ENCODE measurements at places on chromosomes 1 and 21.

DNA sequence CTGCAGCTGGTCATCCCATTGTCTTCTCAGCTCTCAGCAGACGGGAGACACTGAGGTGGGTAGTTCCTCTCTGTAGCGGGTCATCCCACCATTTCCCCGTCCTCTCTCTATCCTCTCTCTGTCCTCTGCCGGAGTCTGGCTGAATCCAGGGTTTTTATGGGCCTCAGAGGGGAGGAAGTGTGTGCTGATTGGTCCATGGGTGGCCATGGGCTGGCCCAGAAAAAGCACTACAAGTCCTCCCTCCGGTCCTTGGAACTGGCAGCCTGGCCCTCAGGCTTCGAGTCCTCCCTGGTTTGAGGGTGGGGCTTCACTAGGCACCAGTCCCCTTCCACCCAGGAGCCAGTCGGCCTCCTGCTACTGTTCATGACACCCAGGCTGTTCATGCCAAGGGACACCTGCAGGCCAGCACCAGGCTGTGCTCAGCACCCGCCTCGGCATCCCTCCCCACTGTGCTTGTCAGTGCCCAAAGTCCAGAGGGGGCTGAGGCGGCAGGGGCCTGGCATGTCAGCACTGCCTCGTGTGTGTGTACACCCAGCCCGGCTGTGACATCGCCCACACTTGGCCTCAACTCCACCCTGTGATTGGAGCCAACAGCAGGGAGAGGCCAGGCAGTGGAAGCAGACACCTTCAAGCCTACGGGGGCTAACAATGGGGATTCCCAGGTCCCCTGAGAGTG lies 23.0 kb upstream of the LRRC8C start:
- DNase-seq = no peak

GRCh38 chr21:8989721-8990325 lies 1531.6 kb upstream of the TPTE start:
- no peak for DNase-seq

- no peak for DNase-seq
Observed at GRCh38 chr1:16441282-16441665, 750 bp downstream of the NECAP2 start.

- no peak for DNase-seq
Observed at GRCh38 chr1:50851466-50851865, 108.6 kb downstream of the FAF1 start.

DNA sequence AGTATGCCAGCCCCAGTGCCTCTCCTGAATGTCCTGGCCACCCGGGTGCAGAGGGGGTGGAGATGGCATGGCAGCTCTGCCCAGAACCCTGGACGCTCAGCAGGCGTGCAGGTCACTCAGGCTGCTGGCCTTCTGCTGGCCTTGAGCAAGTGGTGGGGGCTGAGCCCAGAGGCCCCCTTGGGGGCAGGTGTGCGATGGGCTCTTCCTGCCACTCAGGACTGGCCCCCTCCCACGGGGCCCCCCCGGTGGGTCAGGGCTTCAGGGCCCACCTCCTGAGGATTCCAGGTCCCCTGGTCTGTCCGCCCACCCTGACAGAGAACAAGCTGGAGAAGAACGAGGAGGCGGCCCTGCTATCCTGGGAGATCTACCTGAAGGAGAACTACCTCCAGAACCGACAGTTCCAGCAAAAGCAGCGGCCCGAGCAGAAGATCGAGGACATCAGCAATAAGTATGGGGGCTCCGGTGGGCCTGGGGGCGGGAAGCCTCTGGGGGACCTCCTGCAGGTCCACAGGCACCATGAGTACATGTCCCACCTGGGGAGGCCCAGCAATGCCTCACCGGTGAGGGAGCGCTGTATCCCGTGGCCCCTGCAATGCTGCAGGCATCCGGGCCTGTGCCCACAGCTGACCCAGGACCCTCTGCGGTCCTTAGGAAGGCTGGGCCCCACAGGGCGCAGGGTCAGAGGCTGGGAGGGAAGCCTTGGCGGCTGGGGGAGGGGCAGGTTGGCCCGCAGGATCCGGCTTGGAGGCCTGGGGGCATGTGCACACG lies 37.0 kb upstream of the LRRC3 start:
- DNase-seq = no peak

GRCh38 chr1:215405211-215405610 lies 161.9 kb upstream of the KCTD3 start:
- DNase-seq = no peak
